ENCODE measurements at places on chromosomes 3 and 15.

- DNase-seq: no peak
These were observed 73.4 kb downstream of the CCK start for GRCh38 chr3:42192334-42193200.

GRCh38 chr3:105158286-105158685 lies 208.4 kb upstream of the ALCAM start:
- DNase-seq: no peak

- no peak for DNase-seq
These were observed 10.0 kb upstream of the SEMA3B start for GRCh38 chr3:50258979-50259378.

DNA sequence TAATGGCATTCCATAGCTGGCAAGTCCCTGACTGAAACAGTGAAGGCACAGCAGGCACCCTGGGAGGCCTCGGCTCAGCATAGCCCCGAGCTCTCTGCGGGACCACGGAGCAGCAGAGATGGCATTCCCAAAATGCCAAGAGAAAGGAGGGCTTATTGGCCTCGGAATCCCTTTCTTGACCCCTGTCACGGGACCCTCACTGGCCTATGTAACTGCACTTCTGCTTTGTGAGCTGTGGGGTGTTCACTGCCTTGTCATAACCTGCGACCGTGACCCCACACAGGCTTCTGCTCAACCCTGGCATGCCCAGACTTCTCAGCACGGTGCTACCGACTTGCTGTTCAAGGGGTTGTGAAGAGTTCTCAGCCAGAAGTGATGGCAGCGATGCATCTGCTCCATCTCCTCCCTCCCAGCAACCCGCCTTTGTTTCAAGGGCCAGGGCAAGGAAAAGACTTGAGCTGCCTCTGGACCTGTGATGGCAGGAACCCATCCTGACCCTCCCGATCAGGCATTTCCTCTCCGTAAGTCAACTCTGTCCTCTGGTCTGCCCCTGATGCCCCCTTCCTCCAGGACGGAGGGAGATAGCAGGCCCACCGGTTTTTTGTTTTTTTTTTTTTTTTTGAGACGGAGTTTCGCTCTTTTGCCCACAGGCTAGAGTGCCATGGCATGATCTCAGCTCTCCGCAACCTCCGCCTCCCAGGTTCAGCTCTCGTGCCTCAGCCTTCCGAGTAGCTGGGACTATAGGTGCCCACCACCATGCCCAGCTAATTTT lies 30.5 kb downstream of the EHD4 start:
- peak; percentile 38 for DNase-seq

DNA sequence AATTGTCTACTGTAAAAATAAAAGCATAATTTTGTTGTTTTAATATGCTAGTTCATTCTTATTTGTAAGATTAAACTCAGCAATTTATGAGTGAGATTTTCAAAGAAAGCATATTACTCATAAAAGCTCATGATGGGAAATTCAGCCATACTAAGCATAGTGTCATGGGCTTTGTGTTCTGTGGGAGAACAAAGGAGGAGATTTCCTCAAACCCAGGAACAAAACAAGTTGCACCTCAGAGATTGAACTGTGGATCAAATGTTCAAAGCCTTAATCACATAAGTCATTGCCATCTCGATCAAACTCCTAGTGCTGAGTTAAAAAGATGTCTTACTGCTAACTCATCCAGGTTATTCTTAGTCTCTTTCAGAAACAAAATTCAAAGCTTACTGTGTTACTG lies 85.6 kb upstream of the PDZRN3 start:
- DNase-seq: no peak

All from right lobe of liver (tissue), 6 donors.